Jurkat, Clone E6-1 (cell line): ENCODE measurements at places on chromosomes 2 and 18.
A peak's percentile ranks its signal among the peaks of the same experiment; 100 is the strongest.

GRCh38 chr2:218031771-218032257 lies 29.0 kb upstream of the TNS1 start:
- no peak for DNase-seq

GRCh38 chr18:48453330-48454066 lies 44.3 kb upstream of the ZBTB7C start:
- DNase-seq: no peak

DNA sequence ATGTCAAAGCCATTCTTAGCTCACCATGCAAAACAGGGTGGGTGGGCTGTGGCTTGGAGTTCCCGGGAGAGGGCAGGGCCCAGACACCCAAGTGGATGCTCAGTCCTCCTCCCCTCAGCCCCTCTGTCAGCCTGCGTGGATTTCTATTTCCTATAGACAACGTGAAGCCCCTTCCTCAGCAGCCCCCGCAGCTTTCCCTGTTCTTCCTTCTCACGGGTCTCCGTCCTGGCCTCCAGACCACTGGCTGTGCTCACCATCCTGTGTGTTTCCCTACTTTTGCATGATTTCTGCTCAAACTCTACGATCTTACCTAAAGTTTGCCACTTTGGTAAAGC lies 155.0 kb upstream of the PXDN start:
- DNase-seq: no peak

GRCh38 chr18:22032392-22032961 lies 136.9 kb upstream of the GATA6 start:
- no peak for DNase-seq

- no peak for DNase-seq
Measured at GRCh38 chr2:96923810-96924774, 54.2 kb upstream of the SEMA4C start.

- no peak for DNase-seq
Measured at GRCh38 chr2:239275847-239276831, 124.7 kb downstream of the HDAC4 start.

DNA sequence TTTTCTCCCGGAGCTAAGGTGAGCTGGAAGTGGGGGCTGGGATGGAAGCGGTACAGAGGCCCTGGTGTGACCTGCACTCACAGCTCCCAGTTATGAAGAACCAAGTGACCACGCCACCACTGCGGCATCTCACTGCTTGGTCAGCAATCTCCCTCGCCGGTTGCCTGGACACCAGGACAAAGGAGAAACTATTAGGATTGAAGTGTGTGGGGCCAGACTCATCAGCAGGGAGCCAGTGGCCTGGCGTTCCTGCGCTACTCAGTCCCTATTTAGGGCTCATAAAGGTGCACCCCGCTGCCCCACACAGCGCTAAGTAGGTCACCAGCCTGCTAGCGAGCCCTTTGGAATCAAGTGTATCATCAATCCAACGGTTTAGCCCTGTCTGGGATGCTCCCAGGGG lies 82.9 kb downstream of the ZCCHC2 start:
- no peak for DNase-seq

DNA sequence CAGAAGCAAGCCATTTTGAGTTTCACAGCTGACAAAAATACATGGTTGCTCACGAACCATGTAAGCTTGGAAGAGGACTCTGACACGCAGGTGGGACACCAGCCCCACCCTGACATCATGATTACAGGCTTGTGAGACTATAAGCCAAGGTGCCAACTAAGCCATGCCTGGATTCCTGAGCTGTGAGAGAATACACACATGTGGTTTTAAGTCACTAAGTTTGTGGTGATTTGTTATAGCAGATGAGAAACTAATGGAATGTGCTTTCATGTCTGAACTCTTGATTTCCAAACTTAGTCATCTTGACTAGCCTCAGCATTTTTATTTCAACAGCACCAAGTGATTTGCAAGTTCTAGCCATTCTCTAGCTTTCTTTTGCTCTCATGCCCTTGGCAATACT lies 676.1 kb upstream of the CELF4 start:
- DNase-seq: no peak

DNA sequence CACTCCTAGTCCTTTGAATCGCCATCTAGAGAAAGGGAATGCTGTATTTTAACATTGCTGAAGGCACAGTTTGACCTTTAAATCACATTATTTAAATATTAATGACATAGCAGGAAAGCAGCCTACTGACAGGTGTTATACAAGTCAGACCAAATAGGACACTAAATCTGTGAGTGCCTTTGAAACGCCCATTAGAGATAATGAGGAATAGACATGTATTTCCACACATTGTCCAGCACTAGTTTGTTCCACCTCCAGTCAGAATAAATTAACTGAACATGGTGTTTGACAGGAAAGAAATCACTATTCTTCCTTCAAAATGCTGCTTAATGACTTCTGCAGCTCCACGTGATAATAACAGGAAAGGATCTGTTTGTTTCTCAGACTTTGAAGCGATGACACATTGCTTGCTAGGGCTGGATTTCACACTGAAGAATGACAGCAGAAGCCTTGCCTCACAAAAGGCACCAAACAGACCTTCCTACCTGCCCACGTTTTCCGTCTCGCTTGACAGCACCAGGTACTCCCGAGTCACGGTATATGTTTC lies 90.5 kb upstream of the DDX18 start:
- no peak for DNase-seq

DNA sequence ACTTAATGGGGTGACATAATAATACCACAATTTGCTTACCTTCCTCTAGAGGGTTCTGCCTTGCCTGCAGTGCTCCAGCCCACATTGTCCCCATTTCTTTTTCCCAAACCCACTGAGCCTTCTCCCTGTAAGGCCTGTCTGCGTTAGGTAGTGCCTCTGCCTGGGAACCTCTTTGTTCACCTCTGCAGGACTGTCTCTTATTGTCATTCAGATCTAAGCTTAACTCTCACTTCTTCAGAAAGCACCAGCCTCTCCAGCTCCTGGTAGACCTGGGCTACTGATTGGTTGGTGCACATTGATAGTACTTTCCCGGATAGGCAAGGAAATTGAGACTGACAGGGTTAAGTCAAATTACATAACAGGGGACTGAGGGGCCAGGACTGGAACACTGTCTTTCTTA lies 49.1 kb downstream of the CCDC85A start:
- DNase-seq: no peak

GRCh38 chr2:134377730-134378129 lies 123.9 kb downstream of the MGAT5 start:
- DNase-seq: no peak

GRCh38 chr18:26301681-26302080 lies 75.4 kb downstream of the TAF4B start:
- DNase-seq: no peak

DNA sequence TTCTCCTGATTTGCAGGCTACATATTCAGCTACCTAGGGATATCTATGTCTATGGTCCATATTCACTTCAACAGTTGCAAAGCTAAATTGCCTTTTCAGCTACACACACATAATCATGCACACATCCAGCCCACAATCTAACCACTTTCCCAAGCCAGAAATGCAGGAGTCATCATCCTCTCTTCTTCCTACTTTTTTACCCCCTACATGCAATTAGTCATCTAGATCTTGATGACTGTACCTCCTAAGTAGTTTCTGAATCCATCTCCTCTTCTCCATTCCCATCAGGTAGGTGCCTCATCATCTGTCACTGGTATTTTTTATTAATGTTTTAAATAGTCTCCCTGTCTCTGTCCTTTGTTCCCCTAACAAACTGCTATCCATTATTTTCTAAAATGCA lies 23.7 kb upstream of the SPRED2 start:
- DNase-seq: no peak

DNA sequence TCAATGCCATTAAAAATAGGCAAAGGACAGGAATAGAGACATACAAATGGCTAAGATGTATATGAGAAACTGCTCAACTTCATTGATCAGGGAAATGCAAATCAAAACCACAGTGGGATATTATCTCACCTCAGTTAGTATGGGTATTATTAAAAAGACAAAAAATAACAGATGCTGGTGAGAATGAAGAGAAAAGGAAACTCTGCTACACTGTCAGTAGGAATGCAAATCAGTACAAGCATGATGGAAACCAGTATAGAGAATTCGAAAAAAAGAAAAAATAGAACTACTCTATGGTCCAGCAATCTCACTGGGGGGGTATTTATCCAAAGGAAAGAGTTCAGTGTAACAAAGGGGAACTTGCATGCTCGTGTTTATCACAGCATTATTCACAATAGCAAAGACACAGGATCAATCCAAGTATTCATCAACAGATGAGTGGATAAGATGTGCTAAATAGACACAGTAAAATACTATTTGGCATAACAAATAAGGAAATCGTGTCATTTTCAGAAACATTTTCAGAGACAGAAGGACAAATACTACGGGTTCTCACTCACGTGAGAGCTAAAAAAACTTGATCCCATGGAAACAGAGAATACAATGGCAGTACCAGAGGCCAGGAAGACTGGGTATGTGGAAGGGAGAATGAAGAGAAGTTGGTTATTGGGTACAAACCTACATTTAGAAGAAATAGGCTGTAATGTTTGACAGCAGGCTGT lies 60.6 kb downstream of the CCDC74A start:
- no peak for DNase-seq

DNA sequence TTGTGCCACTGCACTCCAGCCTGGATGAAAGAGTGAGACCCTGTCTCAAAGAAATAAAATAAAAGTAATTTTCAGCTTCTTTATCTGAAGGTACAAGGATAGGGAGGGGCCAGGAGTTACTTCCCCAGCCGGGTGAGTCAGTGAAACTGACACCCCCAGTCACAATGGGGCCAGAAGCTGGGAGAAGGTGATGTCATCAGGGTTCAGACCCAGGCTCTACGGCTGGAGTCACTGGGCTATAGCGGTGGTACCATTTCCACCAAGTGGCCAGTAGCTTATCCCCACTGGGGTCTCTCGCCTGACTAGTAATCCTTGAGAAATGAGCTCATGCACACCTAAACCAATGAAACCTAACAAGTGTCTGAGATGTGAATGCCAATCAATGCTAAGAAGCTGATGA lies 107.9 kb downstream of the ALPK2 start:
- DNase-seq: no peak

DNA sequence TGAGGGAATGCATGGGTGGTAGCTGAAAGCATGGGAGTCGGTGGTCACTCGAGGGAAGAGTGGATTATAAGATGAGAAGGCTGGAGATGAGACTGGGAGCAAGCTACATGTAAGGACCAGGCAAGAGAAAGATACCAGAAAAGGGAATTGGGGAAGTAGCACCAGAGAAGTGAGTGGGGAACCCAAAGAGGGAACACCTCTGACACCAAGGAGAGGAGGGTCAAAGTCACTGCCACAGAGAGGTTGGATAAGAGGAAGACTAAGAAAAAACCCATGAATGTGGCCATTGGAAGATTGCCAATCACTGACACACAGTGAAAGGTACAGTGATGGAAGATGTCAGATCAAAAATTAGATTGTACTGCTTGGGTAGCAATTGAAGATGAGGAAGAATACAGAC lies 473.9 kb downstream of the BCL11A start:
- DNase-seq: no peak

DNA sequence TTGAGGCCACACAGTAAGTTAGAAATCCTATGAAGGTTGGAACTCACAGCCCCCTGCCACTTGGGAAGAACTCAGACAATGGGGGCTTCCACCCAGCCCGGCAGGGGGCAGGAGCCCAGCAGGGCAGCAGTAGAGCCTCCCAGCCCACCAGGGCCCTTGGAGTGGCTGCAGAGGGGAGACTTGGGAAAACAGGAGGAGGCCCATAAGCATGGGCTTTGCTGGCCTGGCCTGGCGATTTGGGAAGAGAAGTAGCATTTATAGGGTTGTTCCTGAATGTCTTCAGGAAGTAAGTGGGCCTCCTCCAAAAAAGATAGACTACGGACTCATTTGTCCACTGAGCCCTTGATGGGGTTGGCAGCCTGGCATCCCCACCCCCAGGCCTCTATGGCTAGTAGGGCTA lies 17.4 kb upstream of the FOSL2 start:
- DNase-seq: no peak

- DNase-seq: no peak
Measured at GRCh38 chr2:152507907-152508306, 172.9 kb downstream of the FMNL2 start.

DNA sequence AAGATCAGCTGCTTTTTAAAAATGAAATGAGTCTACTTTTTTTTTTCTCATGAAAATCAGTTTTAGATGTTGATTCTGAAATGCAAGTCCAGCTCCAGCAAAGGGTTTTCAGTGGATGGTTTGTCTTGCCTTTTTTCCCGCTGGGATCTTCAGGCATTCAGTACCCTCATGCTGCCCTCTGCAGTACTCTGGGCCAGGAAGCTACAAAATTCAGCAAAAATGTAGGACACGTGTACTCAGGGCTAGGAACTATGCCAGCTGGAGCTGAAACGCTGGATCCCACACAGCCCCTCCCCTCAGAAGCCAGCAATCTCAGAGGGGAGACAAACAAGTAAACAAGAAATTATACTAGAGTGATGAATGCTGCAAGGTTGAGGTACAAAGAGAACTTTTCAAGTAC lies 97.3 kb downstream of the MMADHC start:
- DNase-seq: no peak

- peak; percentile 45 for DNase-seq
Measured at GRCh38 chr2:232611559-232612218, 21.7 kb upstream of the EFHD1 start.

DNA sequence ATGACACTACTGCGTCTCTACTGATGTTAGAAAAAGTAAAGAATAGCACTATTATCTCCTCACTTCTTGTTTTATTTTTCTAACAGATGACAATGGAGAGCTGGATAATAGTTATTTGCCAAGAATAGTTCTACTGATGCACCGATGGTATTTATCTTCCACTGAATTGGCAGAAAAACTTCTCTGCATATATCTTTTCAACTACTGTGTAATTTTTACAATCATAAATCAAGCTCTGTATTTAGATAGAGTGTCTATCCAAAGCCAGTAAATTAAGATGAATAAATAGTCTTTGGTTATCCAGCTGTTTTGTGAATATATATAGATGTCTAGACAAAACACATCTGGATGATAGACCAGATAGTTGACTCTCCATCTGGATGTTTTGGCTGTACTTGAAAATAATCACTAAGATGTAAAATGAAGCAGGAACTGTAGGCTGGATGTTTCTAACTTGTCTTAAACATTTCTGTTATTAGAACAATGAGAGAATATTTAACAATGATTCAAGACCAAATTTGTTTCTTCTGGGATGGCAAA lies 40.1 kb downstream of the RASGRP3 start:
- DNase-seq: no peak
